ENCODE measurements at places on chromosomes 3 and 15.

DNA sequence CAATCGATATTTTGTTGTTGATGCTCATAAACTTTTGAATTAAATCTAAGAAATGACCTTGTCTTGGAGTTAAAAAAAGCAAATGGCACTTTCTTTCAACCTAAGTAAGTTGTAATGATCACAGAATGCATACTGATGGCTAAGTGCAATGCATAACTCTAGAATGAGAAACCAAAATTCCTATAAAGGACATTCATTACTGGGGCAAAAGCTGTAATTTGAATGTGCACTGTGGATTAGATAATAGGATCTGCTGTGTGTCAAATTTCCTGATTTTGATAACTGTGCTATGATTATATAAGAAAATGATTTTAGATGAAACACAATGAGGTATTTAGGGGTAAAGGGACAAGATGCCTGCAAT, 14.3 kb downstream of the SIAH2 start:
- no peaks in the 10 kb centered on the region for H3K27me3 ChIP-seq
- no peak overlapping the region for H3K27ac ChIP-seq
- H3K4me1 ChIP-seq, result peaks cover 53% of the 10 kb centered on the region
- no peak overlapping the region for H3K4me3 ChIP-seq

DNA sequence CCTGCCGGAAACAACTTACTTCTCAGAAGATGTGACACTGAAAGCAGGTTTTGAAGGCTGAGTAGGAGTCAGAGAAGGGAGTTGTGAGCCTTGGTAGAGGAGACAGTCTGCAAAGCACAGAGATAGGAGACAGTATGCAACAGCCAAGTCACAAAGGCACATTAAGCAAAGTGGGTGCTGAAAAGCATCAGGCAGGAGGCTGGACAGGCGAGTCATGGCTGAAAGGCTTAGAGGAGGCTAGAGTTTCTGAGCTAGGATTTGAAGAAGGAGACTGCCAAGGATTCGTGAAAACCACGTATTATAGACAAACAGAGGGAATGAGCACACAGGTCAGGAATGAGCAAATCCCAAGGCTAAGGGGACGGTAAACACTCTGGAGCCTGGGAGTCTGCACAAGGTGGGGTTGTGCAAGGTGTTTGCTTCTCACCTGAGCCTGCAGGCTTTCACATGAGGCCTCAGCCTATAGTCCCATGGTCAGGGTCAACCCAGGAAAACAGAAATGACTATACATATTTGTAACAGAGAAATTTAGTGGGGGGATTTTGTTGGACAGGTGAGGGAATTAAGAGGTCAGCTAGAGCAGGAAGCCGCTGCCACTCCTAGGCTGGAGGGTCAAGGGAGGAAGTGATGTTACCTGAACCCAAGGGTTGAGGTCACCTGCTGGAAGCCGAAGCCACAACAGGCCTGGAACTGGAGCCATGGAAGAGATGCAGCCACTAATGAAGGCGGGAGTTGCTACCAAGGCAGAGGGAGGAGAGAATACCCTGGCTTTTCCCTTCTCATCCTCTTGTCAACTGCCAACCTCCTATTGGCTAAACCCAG, 23.1 kb upstream of the TRIM71 start:
- H3K27ac ChIP-seq, result no peak overlapping the region
- H3K4me3 ChIP-seq, result no peak overlapping the region
- H3K36me3 ChIP-seq, result no peaks in the 10 kb centered on the region

DNA sequence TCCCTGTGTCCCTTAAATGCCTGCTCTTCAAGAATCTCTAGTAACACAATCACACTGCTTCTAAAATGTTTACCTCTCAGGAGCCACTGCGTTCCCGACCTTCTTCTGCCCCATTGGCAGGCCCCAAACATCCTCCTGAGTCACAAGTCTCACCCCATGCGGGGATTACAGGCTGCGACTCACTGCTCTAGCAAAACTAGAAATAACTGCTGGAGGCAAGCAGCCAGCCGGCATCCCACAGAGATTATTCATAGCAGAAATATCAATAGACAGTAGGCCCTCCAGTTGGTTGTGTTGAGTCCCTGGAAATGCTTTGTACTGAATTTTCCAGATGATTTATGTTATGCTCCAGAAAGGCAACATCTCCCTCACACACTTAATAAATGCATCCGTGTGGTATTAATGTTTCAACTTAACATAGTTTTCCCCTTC, 64.8 kb downstream of the RFTN1 start:
- H3K4me1 ChIP-seq, result peaks cover 7% of the 10 kb centered on the region
- no peak for DNase-seq
- H3K4me3 ChIP-seq, result no peak overlapping the region
- H3K27ac ChIP-seq, result no peak overlapping the region

DNA sequence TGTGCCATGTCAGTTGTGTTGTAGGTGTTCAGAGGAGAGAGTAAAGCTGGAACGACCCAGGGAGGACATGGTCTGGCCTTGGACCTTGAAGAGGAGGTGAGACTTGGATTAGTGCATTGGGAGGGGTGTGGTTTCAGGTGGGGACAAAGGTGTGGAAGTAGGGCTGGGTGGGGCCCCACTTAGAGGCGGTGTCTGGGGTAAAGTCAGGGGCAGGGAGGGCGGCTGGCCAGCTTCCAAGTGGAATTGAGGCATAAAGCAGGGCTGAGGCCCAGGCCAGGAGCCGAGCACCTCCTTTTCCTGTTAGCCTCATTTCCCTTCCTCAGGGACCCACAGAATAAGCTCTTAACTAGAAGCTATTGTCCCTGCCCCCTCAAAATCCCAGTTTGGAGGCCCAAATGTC, 36.2 kb upstream of the FLNB start:
- H3K27ac ChIP-seq, result no peak overlapping the region
- H3K4me3 ChIP-seq, result no peak overlapping the region
- peaks cover 6% of the 10 kb centered on the region for H3K4me1 ChIP-seq
- no peaks in the 10 kb centered on the region for H3K36me3 ChIP-seq
- no peaks in the 10 kb centered on the region for H3K27me3 ChIP-seq

DNA sequence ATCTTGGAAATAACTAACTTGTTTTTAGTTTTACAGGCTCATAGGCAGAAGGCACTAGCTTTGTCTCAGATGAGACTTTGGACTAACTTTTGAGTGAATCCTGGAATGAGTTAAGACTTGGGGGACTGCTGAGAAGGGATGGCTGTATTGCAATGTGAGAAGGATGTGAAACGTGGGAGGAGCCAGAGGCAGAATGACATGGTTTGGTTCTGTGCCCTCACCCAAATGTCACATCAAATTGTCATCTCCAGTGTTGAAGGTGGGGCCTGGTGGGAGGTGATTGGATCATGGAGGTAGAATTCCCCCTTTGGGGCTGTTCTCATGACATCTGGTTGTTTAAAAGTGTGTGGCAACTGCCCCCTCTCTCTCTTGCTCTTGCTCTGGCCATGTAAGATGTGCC, 28.8 kb upstream of the CCDC50 start:
- peaks cover 2% of the 10 kb centered on the region for H3K36me3 ChIP-seq
- H3K4me3 ChIP-seq, result peak overlapping the region; percentile 22
- peaks cover 54% of the 10 kb centered on the region for H3K4me1 ChIP-seq
- H3K27me3 ChIP-seq, result no peaks in the 10 kb centered on the region
- peak overlapping the region; percentile 83 for H3K27ac ChIP-seq
- no peak for DNase-seq

- no peaks in the 10 kb centered on the region for H3K27me3 ChIP-seq
- H3K4me1 ChIP-seq, result peaks cover 32% of the 10 kb centered on the region
- DNase-seq, result no peak
- peak overlapping the region; percentile 41 for H3K27ac ChIP-seq
- H3K36me3 ChIP-seq, result no peaks in the 10 kb centered on the region
- no peak overlapping the region for H3K4me3 ChIP-seq
Observed at GRCh38 chr3:195162033-195162669, 108.8 kb downstream of the XXYLT1 start.

DNA sequence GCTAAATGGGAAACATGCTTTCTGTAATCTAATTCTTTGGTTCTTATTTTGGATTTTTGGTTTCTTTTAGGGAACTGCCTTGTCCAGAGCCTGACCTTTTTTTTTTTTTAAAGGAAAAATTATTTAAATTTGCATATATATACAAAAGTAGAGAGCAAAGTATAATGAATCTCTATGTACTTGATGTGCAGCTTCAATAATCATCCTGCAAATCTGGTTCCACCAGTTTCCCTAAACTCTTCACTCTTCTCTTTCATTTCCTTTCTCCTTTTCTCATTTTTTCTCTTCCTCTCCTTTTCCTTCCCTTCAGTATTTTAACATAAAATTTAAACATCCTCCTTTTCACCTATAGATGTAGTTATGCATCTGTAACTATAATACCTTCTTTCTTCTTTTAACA, 82.5 kb downstream of the USP13 start:
- H3K4me3 ChIP-seq, result no peak overlapping the region
- H3K27me3 ChIP-seq, result no peaks in the 10 kb centered on the region
- H3K4me1 ChIP-seq, result no peaks in the 10 kb centered on the region
- peaks cover 21% of the 10 kb centered on the region for H3K36me3 ChIP-seq
- H3K27ac ChIP-seq, result no peak overlapping the region

Data from memory B cell (primary cell).